ENCODE measurements at places on chromosomes 3 and 15.

GRCh38 chr3:153349108-153349499, 187.1 kb downstream of the RAP2B start:
- DNase-seq, result no peak

GRCh38 chr15:40746916-40747418, 8.1 kb downstream of the RMDN3 start:
- no peak for DNase-seq

- DNase-seq, result no peak
These were observed 1.4 kb downstream of the MTMR10 start for GRCh38 chr15:30990036-30990435.

- DNase-seq, result no peak
These were observed 504.2 kb upstream of the PROK2 start for GRCh38 chr3:72288955-72289691.

GRCh38 chr3:170220871-170221270, 1.4 kb upstream of the PRKCI start:
- no peak for DNase-seq

DNA sequence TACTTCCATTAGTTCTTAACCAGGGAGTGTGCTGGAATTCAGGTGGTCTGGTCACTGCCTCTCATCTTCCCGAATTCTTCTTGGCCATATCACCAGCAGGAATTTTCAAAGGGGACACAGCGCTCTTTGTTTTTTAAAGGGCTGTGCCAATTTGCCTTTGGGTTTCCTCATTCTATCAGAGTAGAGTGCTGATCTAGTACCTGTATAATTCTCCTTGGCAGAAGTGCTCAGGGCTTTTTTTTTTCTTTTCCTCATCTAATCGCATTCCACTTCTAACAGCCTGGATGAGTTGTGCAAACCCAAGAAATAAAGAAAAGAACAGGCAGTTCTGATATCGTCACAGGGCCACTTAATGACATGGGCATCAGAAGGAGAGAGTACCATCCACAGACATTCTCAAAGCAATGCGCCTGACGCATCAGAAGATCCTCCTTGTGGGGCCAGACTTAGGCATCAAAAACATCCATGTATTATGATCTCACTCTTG, 121.0 kb downstream of the ASB7 start:
- no peak for DNase-seq

DNA sequence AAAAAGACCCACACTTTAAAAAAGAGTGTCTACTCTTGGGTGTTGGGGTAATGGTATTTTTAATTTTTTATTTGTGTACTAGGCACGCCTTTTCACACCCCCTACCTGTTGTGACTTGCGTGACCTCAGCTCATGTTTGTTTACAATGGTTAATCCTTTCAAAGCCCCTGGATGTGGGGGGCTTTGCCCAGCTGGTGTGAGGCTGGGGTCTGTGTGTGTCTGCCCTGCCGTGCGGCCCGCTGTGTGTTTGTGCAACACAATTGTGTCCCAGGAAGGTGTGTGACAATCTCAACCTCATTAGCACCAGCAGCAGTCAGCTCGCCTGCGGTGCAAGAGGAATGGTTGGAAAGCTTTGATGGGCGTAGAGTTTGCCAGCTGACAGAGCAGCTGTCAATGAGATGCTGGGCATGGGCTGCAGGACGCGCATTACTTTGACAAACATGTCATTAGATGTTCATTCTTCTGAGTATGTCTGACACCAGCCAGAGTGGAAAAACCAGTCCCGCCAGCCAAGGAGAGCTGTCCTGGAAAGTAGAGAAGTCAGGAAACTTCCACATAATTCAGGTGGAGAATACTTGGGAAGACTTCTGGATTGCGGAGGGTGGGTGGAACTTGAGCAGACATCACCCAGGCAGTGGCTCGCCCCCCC, 9.6 kb downstream of the LRRK1 start:
- no peak for DNase-seq

- DNase-seq, result no peak
These were observed 204.9 kb downstream of the STAG1 start for GRCh38 chr3:136547293-136547692.

- DNase-seq, result no peak
These were observed 202.9 kb upstream of the UBE3A start for GRCh38 chr15:25641762-25642161.

GRCh38 chr3:114804099-114804498, 343.0 kb downstream of the ZBTB20 start:
- no peak for DNase-seq
